SK-N-SH (cell line): ENCODE measurements at places on chromosomes 5 and 9. TPM values are rescaled to one million over a fixed set of nuclear protein-coding genes. Genes with fewer than 3 reads are reported as not detected.

Gene SNX18
- polyA plus RNA-seq, result 4.3 and 4.6 TPM in 2 replicates

Gene BNC2
- polyA plus RNA-seq, result 8.8 and 9.6 TPM in 2 replicates

Gene SH3PXD2B
- 15.0 and 15.7 TPM in 2 replicates for polyA plus RNA-seq

Gene TNFSF15
- 0.64 and 0.86 TPM in 2 replicates for polyA plus RNA-seq

DNA sequence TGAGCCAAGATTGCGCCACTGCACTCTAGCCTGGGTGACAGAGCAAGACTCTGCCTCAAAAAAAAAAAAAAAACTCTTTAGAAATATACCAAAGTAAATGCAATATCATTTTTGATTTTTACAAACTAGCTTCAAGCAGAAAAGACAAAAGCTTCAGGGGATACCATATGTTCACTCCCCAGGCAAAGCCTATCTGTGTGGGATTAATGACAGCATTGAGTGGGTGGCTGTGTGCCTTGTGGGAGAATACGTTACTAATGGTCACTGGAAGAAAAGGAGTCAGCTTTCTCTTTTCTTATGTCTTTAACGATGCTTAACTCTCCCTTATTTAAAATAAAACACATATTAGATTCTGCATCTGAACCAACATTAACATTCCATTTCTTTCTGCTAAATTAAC, 1.9 kb downstream of the PCA3 start:
- DNase-seq, result no peak
- no peak overlapping the region for H3K4me3 ChIP-seq
- no peaks in the 10 kb centered on the region for H3K4me1 ChIP-seq
- H3K27ac ChIP-seq, result no peak overlapping the region
- H3K27me3 ChIP-seq, result peaks cover 36% of the 10 kb centered on the region

DNA sequence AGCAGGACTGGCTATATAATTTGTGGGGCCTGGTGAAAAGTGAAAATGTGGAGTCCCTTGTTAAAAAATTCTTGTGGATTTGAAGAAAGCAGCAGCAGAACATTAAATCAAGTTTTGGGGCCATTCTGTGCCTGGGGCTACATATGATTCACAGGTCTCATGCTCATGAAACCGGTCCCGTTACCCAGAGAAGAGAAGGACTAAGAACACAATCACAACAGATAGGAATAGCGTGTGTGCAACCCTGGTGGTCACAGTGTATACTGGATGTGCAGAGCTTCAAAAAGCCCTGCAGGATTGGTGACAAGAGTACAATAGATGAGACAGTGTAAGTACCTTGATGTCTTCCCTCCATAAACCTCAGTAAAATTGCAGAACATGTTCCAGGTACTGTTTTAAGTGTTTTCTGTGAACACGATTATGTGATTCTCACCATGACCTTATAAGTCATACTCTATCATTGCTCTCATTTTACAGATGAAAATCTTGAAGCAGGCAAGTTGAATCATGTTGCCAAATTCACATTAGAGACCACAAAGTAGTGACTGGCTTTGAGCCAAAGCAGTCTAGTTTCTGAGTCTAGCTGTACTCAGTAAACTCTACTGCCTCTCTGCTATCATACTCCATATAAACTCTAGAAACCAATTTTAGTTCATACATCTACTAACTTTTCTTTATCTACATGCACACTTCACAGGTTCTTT, 636.5 kb downstream of the TAF11L14 start:
- no peak overlapping the region for H3K4me3 ChIP-seq
- H3K4me1 ChIP-seq, result no peaks in the 10 kb centered on the region
- no peak overlapping the region for H3K27ac ChIP-seq
- no peaks in the 10 kb centered on the region for H3K36me3 ChIP-seq
- H3K27me3 ChIP-seq, result no peaks in the 10 kb centered on the region
- DNase-seq, result no peak

GRCh38 chr9:98614941-98615340, 93.8 kb downstream of the GABBR2 start:
- no peaks in the 10 kb centered on the region for H3K4me1 ChIP-seq
- no peaks in the 10 kb centered on the region; the same call in 1 of the 2 replicates for H3K27me3 ChIP-seq
- no peak for DNase-seq

- H3K4me3 ChIP-seq, result no peak overlapping the region
- H3K36me3 ChIP-seq, result no peaks in the 10 kb centered on the region
- DNase-seq, result no peak
- no peaks in the 10 kb centered on the region for H3K4me1 ChIP-seq
- no peaks in the 10 kb centered on the region for H3K27me3 ChIP-seq
These were observed 394.6 kb downstream of the ELAVL2 start for GRCh38 chr9:23431459-23431858.

GRCh38 chr5:174381241-174381640, 335.7 kb downstream of the NSG2 start:
- no peak for DNase-seq
- H3K36me3 ChIP-seq, result no peaks in the 10 kb centered on the region
- no peak overlapping the region for H3K4me3 ChIP-seq
- no peaks in the 10 kb centered on the region for H3K27me3 ChIP-seq
